ENCODE measurements at places on chromosomes 6 and 20.

GRCh38 chr20:19885939-19886660 is 128.0 kb downstream of the RIN2 start:
- DNase-seq: no peak

GRCh38 chr20:38221119-38221589 is 39.4 kb downstream of the KIAA1755 start:
- DNase-seq: peak; percentile 72

- no peak for DNase-seq
These were observed 209.3 kb downstream of the RNF144B start for GRCh38 chr6:18596531-18596835.

GRCh38 chr6:20186981-20187380 is 25.3 kb downstream of the MBOAT1 start:
- no peak for DNase-seq

DNA sequence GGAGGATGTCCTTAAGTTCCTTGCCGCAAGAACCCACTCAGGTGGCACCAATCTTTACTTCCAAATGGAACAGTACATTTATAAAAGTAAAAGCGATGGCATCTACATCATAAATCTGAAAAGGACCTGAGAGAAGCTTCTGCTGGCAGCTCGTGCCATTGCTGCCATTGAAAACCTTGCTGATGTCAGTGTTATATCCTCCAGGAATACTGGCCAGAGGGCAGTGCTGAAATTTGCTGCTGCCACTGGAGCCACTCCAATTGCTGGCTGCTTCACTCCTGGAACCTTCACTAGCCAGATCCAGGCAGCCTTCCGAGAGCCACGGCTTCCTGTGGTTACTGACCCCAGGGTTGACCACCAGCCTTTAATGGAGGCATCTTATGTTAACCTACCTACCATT is 191.7 kb downstream of the TRIM27 start:
- DNase-seq: no peak

DNA sequence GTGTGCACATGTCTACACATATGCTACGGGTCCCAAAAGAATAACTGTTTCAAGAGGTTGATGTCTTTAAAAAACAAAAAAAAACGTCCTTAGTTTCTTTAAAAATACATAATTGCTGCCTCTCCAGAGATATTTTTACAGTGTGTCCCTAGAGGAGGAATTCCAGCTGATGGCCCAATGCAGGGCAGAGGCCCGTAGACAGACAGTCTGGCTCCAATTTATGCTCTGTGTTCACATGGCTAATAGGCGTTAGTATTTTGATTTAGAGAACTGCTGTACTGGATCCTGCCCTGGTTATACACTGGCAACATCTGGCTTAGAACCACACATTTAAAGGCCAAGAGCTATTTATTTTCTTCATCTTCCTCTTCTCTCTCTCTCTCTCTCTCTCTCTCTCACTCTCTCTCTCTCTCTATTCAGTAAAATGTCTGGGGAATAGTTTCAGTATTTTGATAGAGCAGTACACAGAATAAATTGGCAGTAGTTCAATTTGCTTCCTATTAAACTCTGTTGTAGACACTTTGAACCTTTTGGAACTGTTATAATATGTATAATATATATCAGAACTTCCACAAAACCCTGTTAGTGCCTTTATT is 260.6 kb downstream of the EYA4 start:
- no peak for DNase-seq

GRCh38 chr6:3032986-3033385 is 33.3 kb downstream of the NQO2 start:
- DNase-seq: no peak

GRCh38 chr6:75963569-75963968 is 108.9 kb downstream of the IMPG1 start:
- no peak for DNase-seq

GRCh38 chr6:128538763-128539162 is 18.4 kb upstream of the PTPRK start:
- DNase-seq: no peak

GRCh38 chr6:45877970-45878590 is 137.6 kb downstream of the CLIC5 start:
- DNase-seq: no peak

GRCh38 chr20:13105864-13106457 is 97.2 kb downstream of the SPTLC3 start:
- DNase-seq: peak; percentile 60

DNA sequence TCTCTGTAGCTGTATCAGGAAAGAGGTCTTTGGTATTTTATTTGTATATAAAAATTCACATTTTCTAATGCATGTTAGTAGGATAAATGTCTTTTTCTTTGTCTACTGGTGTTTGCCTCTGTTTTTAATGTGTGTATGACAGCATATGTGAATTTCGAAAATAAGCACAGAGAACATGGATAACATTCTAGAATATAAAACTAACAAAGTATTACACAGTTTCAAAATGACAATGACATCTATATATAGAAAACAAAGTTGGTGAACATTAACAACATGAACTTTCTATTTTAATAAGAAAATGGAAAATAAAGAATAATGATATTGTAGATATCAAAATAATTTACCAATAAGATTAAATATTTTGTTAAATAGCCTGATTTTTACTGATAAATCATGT is 608.0 kb downstream of the COL12A1 start:
- DNase-seq: no peak

DNA sequence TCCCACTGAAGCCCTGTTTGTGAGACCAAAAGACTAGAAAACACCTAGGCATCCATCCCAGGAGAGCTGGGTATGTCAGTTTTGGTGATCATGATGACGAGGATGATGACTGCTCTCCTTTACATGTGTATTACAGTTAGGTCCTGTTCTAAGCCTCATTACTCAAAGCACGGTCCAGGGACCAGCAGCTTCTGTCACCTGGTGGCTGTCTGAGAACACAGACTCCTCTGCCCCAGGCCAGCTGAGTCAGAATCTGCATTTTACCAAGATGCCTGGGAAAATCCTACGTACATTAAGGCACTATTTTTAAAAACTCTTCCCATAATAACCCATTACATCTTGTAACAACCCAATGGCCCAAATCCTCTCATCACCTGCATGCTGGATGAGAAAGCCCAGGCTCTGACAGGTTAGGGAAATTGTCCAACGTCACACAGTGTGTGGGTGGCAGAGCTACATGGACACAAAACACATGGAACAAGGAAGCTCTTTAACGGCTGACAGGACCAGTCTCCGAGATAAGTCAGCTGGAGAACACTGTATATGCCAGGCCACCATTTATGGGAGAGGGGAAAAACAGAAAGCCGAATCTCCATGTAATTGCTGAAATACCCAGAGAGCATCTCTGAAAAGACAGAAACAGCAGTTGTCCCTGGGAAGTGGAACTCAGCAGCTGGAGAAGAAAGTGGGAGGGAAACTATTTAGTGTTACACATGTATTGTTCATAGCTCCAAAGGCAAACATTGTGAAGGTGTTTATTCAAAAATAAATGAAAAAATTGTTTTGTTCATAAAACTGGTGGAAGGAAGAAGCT is 65.4 kb downstream of the BMP7 start:
- DNase-seq: no peak

GRCh38 chr20:24519476-24519875 is 50.0 kb downstream of the SYNDIG1 start:
- DNase-seq: no peak

DNA sequence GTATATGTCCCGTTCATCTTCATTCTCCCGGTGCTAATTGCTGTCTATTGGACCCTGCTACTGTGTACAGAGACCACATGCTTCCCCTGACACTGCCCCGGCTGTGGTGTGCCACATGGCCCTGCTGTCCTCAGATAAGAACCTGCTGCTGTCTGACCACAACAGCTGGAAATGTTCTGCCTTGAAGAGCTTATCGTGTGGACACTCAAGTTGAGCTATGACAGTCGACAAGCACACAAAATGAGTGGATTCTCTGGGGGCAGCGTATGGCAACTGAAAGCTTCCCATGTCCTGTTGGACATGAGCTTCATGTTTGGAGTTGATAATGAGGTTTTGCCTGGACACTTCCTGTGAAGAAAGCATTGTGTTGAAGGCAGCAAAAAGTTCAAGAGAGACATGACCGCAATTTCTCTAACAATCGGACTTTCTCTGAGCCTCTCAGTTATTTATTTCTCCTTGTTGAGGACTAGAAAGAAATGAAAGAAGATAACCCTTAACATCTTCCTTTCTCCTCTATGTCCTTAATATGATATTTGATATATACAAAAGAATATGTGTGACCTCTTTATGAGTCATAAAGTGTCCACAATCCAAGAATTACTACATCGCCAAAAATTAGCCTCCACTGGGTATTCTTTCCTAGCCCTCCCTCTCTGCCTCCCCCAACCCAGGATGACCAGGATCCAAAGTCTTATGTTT is 187.1 kb upstream of the TCF21 start:
- DNase-seq: no peak

DNA sequence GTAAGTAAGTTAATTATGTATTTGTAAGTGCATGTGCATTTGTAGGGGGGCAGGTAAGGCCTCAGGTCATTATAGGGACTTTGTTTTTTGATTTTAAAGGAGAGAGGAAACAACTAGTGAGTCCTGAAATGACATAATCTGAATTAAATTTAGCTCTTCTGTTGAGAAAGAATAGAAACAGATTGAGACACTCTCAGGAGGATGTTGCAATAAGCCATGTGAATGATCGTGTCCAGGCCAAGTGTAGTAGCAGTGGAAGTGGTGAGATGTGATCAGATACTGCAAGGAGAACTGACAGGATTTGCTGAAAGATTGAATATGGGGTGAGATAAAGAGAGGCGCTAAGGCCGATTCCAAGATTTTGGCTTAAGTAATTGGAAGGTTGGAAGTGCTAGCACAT is 2.6 kb upstream of the CENPW start:
- DNase-seq: no peak

DNA sequence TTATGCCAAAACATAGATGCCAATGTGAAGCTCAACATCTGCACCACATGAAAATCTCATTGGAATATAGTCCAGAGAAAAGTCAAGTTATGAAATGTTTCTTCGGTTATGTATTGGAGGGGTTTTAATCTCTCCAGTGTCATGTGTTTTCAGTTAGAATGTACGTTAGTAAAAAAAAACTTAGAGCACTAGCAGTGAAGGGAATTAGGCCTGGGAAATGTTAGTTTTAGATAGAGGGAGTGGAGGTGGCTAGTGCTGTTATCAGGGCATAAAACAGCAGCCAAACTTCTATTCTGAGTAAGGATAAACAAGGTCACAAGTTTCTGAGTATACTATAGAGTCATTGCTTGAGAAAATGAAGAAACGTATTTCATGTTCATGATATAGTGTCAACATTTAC is 42.9 kb downstream of the HDGFL1 start:
- no peak for DNase-seq
